ENCODE measurements at places on chromosomes 6 and 20.

DNA sequence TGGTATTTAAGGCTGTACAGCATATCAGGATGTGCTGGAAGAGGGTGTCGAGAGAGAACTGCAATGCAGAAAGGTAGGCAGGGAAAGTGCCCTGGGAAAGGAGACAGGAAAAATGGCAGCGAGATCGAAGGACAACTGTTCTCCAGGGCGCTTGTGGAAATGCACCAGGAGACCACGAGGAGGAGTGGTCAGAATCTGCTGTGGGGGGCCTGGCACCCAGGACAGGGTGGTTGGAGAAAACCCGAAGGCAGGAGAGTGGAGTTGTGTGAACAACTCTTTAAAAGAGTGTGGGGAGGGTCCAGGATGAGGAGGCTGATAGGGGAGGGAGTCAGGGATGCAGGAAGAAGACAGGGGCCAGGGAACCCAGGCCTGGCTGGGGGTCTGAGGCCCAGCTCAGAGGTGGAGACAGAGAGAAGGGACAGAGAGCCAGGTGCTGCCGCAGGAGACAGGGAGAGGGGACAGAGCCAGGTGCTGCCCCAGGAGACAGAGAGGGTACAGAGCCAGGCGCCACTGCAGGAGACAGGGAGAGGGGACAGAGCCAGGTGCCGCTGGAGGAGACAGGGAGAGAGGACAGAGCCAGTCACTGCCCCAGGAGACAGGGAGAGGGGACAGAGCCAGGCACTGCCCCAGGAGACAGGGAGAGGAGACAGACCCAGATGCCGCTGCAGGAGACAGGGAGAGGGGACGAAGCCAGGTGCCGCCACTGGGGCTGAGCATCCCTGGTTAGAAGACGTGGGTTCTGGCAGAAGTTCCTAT is 9.3 kb downstream of the SLC22A1 start:
- DNase-seq = no peak

DNA sequence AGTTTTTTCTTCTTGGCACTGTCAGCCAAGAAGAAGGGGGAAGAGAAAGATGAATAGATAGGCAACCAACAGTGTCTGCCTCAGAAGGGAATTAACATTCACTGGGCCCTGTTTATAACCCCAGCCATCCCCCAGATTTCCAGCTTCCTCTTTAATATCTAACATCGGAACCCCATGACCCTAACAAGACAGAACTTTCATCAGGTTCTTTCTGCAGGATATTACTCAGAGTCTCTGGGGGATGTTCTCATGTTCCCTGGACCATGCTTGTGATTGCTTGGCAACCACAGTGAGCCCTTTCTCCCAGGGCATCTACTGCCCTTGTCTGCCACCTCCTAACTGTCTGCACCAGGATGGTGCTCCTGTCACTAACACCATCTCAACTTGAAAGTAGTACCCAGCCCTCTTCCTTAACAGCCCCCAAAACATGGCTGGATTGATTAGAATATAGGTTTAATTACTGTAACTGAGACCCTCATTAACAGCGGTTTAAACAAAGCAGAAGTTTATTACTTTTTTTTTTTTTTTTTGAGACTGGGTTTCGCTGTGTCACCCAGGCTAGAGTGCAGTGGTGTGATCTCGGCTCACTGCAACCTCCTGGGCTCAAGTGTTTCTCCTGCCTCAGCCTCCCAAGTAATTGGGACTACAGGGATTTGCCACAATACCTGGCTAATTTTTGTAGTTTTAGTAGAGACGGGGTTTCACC is 12.0 kb upstream of the PTPN1 start:
- peak; percentile 77 for DNase-seq

DNA sequence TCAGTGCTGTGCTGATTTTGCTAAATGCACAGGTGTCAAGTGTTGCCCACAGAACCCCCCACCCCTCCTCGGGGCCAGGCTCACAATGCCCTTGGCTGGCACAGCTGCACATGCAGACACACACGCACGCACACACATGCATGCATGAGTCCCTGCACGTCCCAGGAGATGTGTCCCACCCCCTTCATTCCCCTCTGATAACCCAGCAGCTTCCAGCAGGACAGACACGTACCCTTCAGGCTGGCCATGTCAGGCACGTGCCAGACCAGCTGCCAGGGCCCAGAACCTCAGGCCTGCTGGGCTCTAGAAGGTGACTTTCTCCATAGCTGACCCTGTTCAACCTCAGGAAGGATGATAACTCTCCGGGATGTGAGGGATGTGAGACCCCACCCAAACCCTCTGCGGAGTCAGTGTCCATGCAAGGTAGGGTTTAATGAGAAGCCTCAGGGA is 44.4 kb downstream of the MRPL14 start:
- no peak for DNase-seq

GRCh38 chr6:75735491-75736186 is 13.4 kb upstream of the MYO6 start:
- DNase-seq = no peak

DNA sequence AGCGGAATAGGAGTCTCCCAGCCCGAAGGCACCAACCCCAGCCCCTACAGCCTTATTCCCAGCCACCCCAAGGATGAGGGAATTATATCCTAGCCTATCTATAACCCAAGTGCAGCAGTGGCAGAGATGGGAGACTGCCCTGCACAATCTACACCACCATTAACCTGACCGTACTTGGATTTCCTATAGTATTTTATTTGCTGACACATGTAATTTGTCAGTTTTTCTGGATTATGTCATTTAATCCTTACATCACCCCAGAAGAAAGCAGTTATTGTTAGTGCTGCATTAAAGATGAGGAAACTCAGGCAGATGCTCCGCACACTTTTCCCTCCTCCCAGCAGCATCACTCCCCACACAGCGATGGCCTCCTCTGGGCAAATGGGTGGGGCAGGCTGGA is 6.0 kb downstream of the BFSP1 start:
- no peak for DNase-seq

- peak; percentile 24 for DNase-seq
Measured at GRCh38 chr20:1418350-1418749, 25.5 kb upstream of the FKBP1A start.

Measured in T1000 (cell line).